K562 (cell line): ENCODE measurements at places on chromosomes 11 and 22. TPM values are rescaled to one million over a fixed set of nuclear protein-coding genes. Genes with fewer than 3 reads are reported as not detected.

MRGPRE gene
- total RNA-seq = not detected in 2 replicates

CYB5R2 gene
- 8.8 and 11.0 TPM in 2 replicates for total RNA-seq

RTL10 gene
- 75.4 and 75.5 TPM in 2 replicates for total RNA-seq

CCDC116 gene
- total RNA-seq = 11.3 and 15.6 TPM in 2 replicates

OR52A1 gene
- 0.11 TPM in 1 of 2 replicates, not detected in the other for total RNA-seq
